NCI-H2107 (cell line): ENCODE measurements at places on chromosomes 2 and 18.

GRCh38 chr18:61285777-61286176 is 47.5 kb upstream of the CDH20 start:
- DNase-seq: no peak

GRCh38 chr2:216890138-216890537 is 30.3 kb upstream of the TNP1 start:
- DNase-seq: no peak

- no peak for DNase-seq
Observed at GRCh38 chr2:125756431-125756830, 899.5 kb upstream of the GYPC start.

DNA sequence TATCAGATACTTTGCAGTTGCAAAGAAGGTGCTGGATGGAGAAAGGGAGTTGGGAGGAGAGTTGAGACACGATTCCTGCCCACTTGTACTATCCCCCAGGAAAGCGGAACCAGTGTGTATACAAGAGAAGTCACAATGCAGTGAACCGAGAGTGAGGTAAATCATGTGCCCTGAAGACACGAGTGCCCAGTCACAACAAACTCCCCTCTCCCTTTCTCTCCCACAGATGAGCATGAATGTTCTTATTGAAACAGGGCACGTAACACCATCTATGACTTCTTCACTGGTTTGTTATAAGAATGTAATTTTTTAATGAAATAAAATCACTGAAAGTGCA is 155.7 kb downstream of the IRS1 start:
- DNase-seq: no peak

GRCh38 chr2:133652398-133652797 is 84.1 kb upstream of the NCKAP5 start:
- DNase-seq: no peak
